ENCODE measurements at places on chromosomes 1 and 21.

DNA sequence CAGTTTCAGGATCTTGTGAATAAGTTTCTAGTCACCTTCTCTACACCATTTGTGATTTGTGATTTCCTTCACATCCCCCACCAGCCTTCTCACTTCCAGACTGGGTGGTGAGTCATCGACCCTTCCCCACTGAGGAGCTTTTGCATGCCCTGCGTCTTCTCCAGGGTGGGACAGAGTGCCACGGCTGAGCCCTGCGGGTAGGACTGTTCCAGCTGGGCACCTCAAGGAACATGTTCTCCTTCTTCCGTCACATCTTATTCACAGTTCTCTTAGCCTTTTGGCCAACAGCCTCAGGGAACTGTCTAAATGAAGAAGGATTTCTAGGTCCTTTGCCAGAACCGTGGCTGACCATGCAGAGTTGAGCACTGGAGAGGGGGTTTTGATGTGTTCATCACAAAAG is 116.5 kb downstream of the TMEM53 start:
- no peak for ATAC-seq

DNA sequence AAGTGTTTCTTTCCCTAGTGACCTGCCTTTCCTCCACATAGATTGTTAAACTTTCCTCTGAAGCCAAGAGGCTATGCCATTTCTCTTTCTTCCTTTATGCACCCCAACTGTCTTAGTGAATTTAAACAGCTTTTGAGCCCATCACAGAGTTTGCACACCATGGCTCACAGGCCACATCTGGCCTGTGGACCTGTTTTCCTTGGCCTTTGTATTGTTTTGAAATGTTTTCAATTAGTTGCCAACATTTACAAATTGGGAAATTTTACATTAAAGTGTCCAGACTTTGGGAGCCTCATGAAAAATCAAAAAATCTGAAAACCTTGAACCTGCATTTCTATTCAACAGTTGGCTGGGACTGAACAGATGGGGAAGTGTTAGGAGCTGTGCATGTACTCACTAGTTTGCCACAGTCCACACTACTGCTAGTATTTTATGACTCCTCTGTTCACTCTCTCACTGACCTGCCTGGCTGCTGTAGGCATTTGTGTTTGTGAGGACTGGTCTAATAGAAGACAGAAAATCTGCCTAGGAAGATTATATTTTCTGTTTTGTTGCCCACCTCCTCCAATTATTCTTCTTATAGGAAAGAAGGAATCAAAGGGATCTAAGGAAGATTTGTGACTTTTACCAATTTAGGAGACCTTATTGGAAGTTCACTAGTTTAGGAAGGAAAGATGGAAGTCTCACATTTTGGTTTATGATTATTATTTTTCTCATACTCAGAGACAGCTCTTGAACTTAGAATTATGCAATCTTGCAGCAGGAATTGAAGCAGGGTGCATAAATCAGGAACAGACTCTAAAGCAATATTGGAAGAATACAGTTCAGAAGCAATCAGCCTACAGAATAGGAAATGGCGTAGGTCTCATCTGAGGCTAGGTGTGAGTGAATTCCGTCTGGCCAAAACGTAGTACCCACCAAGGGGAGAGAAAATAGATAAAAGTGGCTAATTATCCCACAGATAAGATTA is 134.7 kb downstream of the HLX start:
- no peak for ATAC-seq

DNA sequence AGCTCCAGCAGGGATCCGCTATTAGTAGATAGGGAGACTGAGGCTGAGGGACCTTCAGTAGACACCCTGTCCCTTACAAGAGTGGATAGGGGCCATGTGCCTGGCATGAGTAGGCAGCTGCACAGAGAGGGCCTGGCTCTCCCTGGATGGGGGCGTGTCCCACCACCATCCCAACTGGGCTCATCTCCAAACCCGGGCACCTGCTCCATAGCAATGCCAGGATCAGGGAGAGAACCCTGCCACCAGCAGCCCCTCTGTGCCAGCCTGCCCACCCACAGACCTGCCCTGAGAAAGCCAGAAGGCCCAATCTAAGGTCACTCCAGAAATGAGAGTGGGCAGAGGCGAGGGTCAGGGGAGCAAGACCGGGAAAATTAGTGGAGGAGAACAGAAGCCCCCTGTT is 121.3 kb downstream of the GRIK3 start:
- no peak for ATAC-seq

DNA sequence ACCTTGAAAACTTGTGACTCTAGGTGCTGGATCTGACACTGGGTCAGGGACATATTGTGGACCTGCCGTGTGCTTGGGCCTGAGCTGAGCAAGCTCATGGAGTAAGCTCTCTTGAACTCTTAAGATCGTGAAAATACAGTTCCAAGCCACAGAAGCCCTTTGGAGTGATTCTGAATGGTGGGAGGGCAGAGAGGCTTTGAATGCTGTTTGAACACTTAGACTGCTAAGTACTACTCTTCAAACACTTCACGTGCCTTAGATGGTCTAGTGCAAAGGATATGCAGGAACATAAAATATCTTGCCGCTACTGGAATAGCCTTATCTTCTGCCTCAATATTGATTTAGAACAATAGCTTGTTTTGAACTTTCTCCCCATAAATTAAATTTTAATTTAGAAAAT is 21.6 kb downstream of the ROR1 start:
- ATAC-seq, result no peak

- ATAC-seq, result no peak
Observed at GRCh38 chr1:7869136-7869920, 16.5 kb upstream of the UTS2 start.

DNA sequence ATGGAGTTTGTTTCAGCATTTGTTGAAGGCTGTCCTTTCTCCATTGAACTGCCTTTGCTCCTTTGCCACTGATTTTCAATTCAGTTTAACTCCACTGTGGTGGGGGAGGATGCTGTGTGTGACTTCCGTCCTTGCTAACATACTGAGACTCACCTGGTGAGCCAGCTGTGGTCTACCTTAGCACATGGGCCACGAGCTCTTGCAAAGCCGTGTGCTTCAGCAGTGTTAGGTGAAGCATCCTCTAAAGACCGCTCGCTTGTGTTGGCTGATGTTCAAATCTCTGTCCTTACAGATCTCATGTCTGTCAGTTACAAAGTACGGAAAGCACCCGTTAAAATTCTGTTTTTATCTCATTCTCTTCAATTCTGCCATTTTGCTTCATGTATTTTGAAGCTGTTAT is 3.6 kb upstream of the SPATC1L start:
- no peak for ATAC-seq

DNA sequence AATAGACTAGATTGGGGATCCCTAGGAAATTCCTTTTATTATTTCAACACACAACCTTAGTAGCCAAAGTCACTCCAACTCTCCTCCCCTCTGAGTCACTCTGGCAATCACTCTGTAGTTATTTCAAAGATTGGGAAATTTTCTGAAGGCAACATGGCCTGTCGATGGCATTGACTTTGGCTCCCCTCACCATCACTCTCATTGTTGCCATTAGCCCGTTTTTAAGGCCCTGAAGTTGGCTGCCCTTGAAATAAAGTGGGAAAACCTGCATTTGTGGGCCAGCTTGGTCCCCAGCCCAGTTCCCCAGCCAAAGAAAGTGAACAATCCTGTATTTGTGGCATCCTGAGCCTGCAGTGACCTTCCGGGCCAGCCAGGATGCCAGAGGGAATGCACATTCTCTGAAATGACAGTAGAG is 52.5 kb downstream of the CDC7 start:
- ATAC-seq, result no peak

DNA sequence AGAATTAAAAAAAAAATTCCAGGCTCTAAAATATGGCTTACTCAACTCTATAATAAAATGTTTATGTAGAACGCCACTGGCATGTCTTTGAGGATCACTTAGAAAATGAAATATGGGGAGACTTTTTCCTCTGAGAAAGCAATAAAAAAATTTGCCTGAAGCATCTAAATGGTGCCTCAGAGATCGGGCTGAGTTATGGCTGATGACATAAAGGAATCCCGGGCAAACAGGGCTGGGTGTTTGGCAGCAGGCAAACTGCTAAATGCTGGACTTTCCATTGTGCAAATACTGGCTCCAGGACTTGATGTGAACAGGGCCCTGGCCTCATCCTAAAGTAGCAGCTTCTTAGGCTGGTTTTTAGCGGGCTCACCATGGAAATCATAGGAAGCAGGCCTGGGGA is 44.5 kb upstream of the C1orf87 start:
- ATAC-seq, result no peak

GRCh38 chr1:43034195-43034658 is 75.6 kb upstream of the SLC2A1 start:
- ATAC-seq, result peak; percentile 78

GRCh38 chr1:15992187-15992553 is 11.9 kb upstream of the SRARP start:
- no peak for ATAC-seq

DNA sequence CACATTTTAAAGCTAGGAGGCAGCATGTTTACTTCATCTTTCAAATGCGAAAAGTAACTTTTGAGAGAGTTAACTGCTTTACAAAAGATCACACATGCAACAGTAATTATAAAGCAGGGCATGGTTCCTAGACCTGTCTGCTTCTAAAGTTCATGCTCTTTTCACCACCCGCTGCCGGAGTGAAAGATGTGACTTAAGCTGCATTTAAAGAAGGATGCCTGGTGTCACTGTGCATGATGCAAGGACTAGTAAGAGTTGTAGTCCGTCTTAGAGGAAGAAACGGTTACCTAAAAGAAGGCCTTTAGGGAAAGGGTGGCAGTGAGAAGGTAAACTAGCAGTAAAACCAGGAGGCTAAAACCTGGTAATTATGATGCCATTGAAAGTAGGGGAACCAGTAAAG is 1689.1 kb downstream of the KCNT2 start:
- ATAC-seq, result no peak

DNA sequence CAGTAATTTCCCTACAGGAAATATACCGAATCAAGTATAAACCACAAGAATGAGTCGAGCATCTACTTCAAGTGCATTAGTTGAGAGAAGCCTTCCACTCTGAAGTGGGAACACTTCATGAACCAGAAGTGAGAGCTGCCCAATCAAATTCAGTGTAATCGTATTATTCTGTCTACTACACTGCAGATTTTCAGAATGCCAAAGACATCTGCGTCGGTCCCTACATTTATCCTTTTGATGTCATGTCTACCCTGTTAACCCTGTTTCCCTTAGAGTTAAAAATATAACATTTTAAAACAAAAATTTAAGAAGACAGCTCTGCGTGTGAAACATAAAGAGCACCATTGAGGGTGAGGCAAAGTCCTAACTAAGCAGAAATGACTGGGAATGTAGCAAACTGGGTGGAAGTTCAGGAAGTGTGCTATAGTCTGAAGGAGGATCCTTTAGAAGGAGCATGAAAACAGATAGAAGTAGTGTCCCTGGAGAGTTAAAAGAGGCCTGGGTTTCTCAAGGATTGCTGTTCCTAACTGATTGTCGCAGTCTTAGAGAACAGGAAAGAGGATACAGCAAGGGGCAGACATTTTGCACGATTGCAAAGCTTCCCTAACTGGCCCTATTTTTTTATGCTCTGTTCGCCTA is 291.2 kb downstream of the PTPRC start:
- ATAC-seq, result no peak

- ATAC-seq, result no peak
Observed at GRCh38 chr1:56286506-56286905, 292.9 kb downstream of the PLPP3 start.

GRCh38 chr21:39479814-39480182 is 28.0 kb downstream of the SH3BGR start:
- ATAC-seq, result no peak

GRCh38 chr1:31569596-31570173 is 6.6 kb upstream of the TINAGL1 start:
- ATAC-seq, result no peak

- ATAC-seq, result peak; percentile 80
Observed at GRCh38 chr1:165257969-165258459, 98.5 kb downstream of the LMX1A start.

DNA sequence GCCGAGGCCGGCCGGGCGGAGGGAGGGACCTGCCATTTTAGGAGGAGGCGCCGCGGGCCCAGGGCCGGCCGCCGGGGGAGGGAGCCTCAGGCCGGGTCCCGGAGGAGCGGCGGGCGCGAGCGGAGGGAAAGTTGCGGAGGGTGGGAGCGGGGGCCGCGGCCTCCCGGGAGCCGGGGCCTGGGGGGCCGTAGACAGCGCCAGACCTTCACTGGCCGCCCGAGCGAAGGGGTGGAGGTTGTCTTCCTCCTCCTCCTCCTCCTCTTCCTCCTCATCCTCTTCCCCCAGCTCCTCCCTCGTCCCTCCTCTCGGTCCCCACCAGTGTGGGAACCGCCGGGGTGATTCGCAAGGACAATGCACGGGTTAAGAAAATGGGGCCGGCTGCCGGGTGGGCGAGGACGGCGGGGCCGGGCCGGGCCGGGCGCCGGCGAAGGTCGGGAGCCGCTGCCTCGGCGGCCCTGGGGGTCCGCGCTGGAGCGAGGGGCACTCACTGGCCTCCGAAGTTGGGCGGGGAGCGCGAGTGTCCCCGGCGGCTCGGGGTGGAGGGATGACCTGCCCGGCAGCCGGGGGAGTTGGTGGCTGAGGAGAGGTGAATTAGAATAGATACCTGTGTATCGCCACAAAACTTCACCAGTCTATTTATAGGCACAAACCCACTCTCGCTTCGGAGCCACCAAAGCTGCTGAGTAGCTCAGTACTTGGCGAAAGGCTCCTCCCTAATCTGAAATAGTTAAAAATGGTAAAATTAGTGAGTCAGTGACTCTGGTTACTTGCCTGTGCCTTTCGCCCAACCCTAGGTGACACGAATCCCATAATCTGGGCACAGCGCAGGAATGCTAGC is 1.3 kb downstream of the DYRK1A start:
- peak; percentile 41 for ATAC-seq

GRCh38 chr1:26531651-26532131 is 2.1 kb downstream of the RPS6KA1 start:
- peak; percentile 39 for ATAC-seq

DNA sequence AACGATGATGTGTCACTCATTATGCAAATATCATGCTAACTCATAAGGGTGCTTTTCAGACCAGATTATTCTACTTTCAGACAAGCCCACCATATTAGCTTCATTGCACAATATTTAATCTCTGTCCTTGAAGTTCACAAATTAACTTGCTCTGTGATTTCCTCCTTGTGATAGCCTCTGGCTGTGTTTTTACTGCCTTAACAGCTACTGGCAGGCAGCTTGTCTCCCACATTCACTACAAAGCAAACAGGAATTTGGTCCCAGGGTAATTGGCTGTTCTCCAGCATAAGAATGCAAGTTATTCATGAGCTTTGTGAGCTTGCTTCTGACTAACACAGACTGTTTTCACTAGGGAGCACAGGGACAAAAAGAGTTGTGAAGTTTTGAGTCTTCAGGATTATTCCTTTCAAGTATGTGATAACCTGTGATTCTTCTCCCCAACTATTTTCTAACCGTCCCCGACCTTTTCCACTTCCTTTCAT is 87.9 kb upstream of the HMCN1 start:
- peak; percentile 86 for ATAC-seq

GRCh38 chr1:17212487-17213121 is 7.7 kb downstream of the PADI1 start:
- no peak for ATAC-seq

DNA sequence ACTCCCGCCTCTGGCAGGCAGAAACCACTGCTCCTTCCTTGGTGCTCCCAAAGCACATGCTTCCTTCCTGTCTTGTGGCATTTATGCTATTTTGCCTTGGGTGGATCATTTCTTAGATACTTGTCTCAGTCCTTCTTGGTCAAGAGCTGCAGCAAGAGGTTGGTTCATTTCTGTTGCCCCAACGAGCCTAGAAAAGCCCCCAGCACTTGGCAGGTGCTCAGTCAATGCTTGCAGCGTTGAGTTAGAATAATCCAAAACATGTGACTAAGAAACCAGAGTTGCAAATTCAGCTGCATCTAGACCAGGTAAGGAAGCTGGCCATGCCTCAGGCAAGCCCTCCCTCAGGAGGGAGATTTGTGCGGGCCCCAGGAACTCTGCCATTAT is 42.4 kb upstream of the TENT5C start:
- no peak for ATAC-seq

GRCh38 chr1:93437976-93438605 is 9.8 kb upstream of the FNBP1L start:
- ATAC-seq, result peak; percentile 51
